Stimulated activated CD4-positive, alpha-beta T cell treated with anti-CD3 and anti-CD28 coated beads, Interleukin-12 subunit alpha, Interleukin-12 subunit beta, amount 100 ng/mL, for 24 hours (primary cell): ENCODE measurements at places on chromosomes 3 and 15.
A peak's percentile ranks its signal among the peaks of the same experiment; 100 is the strongest.

DNA sequence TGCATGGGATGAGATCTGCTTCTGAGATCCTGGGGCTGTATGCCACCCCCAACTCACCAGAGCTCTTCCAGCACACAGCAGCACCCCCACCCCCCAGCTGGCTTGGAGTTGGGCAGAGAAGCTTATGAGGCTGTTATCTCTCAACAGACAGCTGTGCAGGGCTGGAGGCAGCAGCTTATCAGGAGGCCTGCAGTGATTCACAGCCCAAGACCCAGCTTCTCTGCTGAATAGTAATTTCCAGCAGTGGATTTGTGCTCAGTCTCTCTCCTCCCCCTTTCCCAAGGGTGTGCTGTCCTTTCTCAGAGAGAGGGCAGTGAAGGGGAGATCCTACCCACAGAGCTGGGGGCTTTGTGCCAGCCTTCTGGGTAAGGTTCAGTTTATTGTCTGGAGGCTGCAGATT lies 2.1 kb downstream of the RPP25 start:
- no peak for DNase-seq

- DNase-seq, result no peak
Measured at GRCh38 chr15:57948351-57949289, 116.9 kb downstream of the ALDH1A2 start.

DNA sequence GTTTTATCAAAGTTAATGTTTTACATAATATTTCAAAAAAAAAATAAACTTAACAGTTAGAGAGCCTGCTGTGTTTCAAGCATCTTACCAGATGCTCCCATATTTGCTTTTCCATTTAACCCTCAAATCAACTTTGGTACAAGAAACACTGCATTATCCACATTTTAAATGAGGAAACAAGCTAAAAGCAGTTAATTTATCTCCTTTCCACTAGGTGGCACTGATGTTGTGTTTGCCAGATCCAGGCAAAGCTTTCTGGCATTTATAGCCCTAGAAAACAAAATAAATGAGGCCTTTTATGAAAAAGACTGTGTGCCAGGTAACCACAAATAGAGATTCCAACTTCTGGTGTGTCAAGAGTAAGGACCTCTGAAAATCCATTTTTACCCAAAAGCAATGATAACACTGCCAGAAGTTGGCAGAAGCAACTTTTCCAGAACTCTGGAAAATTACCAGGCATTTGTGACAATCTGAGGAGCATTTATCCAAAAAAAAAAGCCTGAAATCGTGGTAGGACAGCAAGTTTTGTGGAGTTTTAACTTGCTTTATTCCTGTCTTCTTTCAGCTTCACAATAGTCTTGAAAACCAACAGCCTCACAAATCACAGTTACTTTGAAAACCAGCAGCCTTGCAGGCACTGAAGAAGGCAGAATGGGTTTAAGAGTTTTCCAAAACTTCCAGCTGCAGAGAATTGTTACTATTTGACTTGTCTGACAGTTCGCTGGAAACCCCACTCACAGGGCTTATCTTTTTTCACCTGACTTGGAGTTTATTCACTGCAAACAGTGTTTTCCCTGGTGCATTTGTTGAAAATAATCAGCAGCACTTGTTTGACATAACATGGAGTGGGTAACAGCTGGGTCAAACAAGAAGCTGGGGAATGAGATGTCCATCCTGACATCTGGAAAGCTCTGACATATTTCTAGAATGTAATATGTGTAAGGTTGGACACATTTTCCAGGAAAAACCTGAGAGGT lies 9.2 kb downstream of the FAM162A start:
- no peak for DNase-seq

- DNase-seq, result no peak
Measured at GRCh38 chr3:58584690-58585004, 7.5 kb upstream of the FAM107A start.

GRCh38 chr15:83100097-83100646 lies 7.3 kb upstream of the TM6SF1 start:
- DNase-seq, result no peak

GRCh38 chr15:46556010-46556409 lies 921.2 kb downstream of the SQOR start:
- DNase-seq, result no peak

DNA sequence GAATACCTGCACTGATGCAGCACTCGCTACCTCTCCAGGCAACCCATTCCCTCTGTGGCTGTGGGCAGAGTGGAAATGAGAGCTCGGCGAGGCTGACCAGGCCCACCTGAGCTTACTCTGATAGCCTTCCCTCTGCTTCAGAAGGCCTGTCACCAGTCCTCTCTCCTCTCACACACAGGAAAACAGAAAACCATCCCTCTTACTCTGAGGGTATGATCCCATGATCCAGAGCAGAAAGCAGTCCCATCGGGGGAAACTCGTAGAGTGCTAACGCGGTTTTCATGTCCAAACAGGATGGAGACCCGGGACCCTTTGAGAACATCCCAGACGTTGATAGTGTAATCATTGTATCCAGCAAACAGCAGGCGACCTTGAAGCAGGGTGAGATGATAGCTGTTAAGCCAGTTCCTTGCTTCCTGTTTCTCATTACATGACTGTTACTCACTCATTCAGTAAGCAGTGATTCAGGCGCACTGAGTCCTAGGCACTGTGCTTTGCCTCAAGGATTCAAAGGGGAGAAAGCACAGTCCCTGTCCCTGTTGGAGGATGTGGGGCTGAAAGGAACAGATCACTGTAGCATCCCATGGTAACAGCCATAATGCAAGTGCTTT lies 11.8 kb upstream of the BCL2L10 start:
- DNase-seq, result no peak

DNA sequence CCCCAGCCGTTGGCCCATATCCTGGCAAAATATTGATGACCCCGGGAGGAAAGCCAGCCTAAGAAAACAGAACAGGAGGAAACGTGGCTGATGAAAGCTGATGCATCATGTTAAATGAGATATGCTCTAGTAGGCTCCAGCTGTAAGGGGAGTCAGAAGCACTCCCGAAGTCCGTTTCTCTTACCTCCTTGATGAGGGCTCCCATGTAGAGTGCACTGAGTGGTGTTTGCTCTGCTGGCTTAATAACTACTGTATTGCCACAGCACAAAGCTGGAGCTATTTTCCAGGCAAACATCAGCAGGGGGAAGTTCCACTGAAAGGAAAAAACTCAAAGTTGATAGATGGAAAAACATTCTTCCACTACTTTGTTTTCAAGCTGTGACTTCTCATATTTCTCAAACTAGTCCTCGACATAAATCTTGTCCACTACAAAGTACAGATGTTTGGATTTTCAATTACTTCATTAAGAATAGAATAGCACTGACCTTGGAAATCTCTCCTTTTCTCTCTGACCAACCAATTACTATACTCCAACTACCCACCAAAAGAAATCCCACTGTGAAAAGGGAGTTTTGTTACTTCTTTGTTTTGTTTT lies 72.7 kb downstream of the ALDH1A2 start:
- DNase-seq, result no peak

DNA sequence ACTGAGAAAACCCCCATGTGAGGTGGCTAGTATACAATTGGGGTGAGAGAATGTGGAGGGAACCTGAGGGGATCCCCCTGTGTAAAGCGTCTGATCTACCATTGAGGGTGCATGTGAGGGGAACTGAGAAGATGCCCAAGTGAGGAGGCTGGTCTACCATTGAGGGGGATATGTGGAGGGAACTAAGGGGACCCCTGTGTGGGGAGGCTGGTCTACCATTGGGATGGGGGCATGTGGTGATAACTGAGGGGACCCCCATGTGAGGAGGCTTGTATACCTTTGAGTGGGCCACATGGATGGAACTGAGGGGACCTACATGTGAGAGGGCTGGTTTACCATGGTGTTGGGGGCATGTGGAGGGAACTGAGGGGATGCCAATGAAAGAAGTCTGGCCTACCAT lies 160.8 kb downstream of the FBLN2 start:
- no peak for DNase-seq

GRCh38 chr15:98920091-98920880 lies 87.3 kb downstream of the PGPEP1L start:
- DNase-seq, result no peak

DNA sequence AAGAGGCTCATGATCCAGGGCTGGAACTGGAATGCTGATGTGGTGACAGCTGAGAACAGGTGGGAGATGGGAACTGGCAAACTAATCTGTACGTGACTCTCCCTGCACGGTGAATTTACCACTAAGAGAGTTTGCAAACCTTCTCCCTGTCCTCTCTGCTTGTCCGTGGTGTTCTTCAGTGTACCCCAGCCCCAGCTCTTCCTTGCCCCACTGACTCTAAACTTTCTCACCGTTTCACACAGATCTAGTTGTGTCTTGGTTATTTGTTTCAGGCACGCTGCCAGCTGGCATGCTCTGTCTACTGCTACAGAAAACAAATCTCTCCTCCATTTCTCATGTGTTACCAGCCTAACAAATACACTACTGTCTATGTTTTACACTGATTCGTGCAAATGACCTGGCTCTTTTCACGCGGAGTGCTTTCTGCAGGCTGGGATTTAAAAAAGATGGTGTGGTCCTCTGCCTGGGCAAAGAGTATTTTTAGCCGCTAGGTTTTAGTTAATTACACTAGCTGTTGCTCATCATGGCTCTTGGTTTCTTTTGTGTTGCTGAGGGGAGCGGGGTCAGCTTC lies 192.7 kb upstream of the LRIG1 start:
- no peak for DNase-seq

GRCh38 chr15:60616147-60616546 lies 137.2 kb upstream of the ICE2 start:
- DNase-seq, result no peak

GRCh38 chr3:122727766-122728165 lies 47.1 kb downstream of the PARP14 start:
- DNase-seq, result no peak

GRCh38 chr15:90606641-90607040 lies 76.9 kb downstream of the CRTC3 start:
- DNase-seq, result no peak

- peak; percentile 50 for DNase-seq
Measured at GRCh38 chr15:67762610-67763368, 62.5 kb upstream of the SKOR1 start.

DNA sequence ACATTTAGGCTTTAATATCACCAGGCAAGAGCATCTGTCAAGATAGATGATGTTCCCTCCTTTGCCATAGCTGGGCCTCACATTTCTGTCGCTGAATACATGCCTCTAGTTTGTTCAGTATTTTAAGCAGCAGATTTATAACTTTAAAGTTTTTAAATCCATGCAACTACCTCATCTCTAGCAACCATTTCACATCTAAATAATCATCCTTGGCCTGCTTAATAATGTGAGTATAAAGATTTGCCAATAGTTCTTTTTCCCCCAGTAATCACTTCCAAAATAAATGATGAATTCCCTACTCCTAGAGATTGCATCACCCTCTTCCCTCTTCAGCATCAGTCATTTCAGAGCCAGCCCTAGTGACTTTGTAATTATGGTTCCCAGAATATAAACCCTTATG lies 36.2 kb upstream of the FILIP1L start:
- no peak for DNase-seq

GRCh38 chr3:39755100-39755499 lies 54.3 kb upstream of the MYRIP start:
- DNase-seq, result no peak

DNA sequence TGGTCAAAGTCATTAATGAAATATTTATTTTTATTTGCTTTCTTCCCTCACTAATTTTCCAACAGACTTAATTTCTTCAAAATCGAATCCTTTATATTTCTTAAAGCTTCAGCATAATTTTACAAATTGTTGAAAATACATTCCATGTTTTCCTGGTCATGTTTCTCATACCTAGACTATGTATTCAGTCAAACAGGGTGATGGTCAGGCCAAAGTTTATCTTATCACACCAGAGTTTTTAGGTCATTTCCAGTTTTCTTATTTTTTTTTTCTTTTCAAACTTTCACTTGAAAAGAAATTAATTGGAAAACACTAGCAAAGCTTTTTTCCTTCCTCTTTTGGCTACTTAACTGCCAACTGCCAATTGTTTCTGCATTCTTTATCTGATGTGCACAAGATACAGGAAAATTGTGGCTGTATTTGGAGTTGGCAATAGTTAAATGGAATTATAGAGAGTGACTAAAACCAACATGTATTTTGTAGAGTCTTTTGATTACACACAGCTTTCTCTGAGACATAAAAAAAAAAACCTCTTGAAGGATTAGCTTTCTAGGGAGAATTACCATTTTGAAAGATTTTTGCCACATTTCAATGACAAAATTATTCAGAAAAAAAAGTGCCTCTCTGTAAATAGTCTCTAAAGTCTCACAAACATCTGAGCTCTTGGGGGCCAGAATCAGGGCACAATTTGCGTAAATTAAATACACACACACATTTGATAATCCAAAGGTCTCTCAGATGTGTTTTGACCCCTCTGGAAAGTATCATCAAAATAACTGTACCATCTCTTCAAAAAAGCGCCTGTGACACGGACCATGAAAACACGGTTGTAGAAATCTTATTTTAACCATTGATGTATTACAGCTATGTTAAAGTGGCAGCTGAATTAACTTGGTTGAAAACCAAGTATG lies 603.2 kb upstream of the KCNMB2 start:
- no peak for DNase-seq

DNA sequence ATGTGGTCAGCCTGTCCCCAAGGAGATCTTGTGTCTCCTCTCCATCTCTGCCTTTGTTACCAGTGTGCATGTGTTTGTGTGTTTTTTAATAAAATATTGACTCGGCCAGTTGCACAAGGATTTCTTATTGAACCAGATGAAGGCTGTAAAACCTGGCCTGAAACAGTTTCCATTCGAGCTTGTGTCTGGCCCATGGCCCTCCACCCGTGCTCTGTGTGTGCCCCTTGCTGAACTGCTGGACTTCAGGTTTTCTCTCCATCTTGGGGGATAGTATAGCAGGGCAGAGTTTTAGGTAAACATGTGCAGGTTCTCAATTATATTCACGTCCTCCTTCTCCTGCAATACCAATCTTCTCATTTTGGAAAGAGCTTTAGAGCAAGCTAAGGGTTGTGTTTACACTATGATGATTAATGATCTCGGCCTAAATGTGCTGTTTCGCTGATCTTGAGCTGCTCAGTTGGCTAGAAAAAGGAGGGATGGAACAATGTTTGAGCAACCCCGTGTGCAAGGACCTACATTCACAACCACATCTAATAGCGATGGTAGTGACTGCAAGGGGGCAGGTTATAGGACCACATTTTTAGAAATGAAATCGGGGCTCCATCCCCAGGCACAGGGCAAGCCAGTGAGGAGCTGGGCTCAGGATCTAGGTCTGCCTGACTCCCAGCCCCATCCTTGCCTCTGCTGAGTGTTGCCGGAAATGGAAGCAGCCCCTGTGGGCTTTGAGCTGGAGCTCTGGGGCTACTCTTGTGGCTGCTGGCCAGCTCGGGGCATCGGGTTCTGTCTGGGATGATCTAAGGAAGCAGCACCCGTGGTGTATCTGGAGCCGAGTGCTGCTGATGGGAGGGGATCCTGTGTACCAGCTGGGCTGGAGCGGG lies 47.7 kb downstream of the CMTM6 start:
- DNase-seq, result no peak

DNA sequence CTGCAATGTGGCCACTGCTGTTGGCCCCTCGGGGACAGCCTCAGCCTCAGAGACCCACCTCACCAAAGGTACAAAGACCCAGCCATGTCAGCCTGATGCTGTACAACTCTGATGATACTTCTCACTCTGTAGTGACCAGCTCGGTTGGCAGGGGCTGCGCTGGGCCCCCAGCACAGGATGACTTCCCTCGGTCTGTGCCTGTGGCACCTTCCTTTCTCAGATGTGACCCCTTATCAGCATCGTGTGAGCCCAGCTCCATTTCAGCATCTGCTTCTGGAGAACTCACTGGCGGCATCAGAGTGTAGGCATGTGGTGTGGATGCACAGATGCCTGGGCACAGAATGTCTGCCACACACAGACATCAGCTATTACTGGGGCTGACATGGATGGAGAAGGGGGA lies 25.1 kb upstream of the CTXND1 start:
- DNase-seq, result no peak
